ENCODE measurements at places on chromosomes 2 and 18.

GRCh38 chr2:80303909-80304837, at the start of gene LRRTM1:
TSS of gene LRRTM1 (minus strand) at chr2:80304752. CDS start at chr2:80303819, 933 bp downstream.
- no peak for DNase-seq

GRCh38 chr2:211730215-211730614, 808.4 kb downstream of the ERBB4 start:
- DNase-seq, result no peak

GRCh38 chr2:217950401-217950871, 52.4 kb downstream of the TNS1 start:
- no peak for DNase-seq

GRCh38 chr2:134776836-134777235, 58.0 kb upstream of the TMEM163 start:
- DNase-seq, result no peak

DNA sequence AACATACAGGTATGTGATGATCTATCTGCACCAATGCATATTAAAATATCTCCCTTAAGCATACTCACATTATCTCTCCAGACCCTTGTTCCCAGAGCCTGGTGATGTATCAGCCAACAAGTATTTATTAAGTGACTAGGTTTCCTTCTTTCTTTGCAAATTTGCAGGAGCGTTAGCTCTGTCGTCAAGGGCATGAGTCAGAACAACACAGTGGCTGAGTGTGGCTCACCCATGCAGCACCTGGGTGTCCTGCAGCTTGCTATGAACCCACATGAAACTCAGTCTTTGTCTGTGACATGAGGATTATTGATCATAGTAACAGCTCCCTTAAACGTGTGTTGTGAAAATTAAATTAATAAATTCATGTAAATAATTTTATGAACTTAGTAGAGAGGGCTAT, 96.6 kb downstream of the PIEZO2 start:
- no peak for DNase-seq

GRCh38 chr2:181589779-181590178, 67.1 kb downstream of the CERKL start:
- no peak for DNase-seq

DNA sequence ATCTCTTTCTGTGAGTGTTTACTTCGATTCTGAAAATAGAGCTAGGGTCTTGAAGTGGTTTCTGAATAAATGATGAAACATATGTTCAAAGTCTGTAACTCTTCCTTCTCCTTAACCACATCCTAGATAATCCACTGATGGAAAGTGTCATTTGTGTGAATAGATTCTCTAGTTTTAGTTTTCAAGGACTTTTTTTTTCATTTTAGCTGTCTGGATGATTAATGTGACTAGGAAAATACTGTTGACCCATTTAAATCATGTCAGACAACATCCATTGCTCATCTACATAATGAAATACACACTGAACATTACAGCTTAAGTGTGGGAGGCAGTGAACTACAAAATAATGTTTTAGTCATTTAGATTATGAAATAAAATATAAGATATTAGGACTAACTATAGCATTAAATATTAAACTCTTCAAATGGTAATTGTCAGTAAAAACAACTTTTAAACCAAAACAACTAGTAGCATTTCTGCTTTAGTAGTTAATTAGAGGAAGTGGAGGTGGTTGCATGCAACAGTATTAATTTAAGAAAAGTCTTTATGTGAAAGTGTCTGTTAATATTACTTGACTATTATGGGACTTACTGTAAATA, 39.1 kb upstream of the DLX1 start:
- DNase-seq, result no peak

GRCh38 chr2:25587361-25587760, 86.0 kb downstream of the DTNB start:
- no peak for DNase-seq

DNA sequence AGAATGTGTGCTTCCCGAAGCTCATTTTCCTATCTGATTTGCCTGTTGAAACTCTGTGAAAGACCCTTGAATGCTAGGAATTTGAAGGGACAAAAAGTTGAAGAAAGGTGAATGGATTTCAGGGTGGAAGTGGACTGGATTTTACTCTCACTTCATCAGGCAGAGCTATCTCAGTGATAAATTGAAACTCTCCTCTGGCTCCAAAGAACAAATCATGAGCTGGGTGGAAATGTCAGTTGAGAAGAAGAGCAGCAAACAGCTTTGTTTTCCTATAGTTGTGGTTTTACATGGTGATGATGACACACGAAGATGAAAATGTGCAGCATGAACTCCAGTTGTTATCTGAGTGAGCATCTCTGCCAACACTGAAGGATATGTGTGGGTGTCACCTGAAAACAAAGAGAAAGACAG, 34.4 kb downstream of the CD28 start:
- no peak for DNase-seq

- peak; percentile 21 for DNase-seq
Observed at GRCh38 chr2:20421988-20422370, 24.9 kb upstream of the RHOB start.

DNA sequence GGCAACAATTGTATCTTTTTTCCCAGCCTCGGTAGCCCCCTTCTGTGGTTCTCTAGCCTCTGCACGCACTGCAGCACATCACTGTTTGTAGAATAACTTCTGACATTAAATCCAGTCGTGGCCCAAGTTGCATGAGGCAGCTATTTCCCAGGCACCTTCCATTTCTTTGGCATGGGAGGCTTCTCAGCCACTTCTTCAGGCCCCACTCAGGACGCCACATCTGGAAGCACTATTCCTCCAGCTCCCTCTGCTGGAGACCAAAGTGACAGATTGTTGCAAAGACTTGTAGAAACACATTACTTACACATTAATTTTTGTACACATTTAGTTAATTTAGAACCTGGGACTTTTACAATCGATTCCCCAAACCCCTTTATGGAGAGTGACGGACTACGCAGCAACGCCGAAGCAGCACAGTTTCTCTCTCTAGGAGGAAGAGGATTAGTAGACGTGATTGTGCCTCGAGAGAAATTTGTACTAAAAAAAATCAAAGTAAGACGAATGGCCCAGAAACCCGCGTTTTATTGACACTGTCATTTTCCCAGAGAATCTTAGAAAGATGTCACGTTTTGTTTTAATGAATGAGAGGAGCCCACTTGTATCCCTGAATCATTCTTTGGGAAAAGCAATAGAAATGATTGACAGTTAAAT, 57.8 kb upstream of the RGPD5 start:
- DNase-seq, result no peak

GRCh38 chr2:88874063-88874657, 182.7 kb downstream of the RPIA start:
- no peak for DNase-seq

DNA sequence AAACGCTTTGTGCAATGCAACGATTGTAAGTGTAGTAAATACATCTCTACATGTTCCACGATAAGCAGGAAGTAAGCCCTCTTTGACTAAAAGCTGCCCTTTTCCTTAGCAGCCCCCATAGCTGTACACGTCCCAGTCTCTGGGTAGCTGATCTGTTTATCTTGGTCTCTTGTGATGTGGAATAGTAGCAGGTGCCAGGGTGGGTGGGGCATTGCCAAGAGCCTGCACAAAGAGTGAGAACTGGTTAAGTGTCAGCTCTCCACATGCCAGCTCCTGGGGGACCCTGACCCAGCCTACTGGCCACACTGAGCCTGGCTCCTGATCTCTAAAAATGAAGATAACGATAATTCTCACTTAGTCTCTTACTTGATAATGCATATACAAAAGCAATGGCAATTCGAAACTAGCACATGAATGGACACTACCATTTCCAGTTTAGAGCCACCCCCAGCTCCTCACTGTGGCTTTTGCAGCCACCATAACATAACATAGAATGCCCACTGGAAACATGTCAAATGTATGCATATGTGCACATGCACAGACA, 92.3 kb downstream of the MYT1L start:
- DNase-seq, result no peak

DNA sequence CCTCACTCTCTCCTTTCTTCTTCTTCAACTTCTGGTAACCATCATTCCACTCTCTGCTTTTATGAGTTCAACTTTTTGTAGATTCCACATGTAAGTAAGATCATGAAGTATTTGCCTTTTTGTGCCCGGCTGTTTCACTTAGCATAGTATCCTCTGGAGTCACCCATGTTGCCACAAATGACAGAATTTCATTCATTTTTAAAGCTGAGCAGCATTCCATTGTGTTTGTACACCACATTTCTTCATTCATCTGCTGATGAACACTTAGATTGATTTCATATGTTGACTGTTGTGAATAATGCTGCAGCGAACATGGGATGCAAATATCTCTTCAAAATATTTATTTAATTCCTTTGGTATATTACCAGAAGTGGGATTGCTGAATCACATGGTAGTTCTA, 133.6 kb upstream of the ERBB4 start:
- DNase-seq, result no peak

DNA sequence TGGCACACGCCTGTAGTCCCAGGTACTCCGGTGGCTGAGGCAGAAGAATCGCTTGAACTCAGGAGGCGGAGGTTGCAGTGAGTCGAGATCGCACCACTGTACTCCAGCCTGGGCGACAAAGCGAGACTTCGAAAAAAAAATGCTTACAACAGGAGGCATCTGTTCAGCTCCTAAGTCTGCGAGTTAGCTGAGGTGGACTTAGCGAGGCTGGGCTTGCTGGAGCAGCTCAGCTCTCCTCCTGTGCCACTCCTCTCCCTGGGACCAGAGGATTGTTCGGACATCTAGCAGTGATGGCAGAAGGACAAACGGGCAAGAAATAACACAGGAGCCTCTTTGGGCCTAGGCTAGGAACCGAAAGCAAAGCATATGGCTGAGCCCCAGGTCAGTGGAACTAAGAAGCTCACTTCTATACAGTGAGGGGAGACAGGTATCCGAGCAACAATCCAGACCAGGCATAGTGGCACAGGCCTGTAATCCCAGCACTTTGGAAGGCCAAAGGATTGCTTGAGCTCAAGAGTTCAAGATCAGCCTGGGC, 260.1 kb downstream of the GLI2 start:
- no peak for DNase-seq

DNA sequence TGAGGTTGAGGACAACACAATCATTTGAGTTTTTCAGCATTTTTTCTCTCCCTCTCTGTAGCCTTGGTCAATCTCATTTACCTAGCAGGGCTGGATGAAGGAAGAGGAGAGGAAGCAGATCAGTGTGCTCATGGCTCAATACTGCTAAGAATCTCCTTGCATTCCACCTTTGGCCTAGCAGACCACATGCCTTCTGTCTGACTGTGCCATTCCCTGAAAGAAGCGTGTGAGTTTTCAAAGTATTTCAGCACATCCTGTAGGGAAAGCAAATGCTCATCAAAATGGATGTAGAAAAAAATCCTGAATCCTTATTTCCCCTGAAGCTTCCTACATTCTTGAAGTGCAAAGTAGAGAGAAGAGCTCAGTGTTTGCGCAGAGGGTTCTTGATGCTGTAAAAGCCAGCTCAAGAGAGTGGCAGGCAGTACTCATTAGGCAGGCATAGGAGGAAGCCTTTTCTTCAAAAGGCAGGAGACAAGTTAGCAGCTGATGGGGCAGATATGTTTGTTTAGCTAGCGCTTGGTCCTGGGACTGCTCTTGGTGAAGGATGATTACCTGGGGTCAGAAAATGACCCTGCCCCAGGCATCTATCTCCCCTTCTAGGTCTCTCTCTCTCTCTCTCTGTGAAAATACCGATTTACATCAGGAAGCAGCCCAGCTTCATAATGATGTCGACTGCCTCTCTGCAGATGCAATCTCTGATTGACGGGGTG, 14.4 kb upstream of the PIK3C3 start:
- DNase-seq, result no peak

DNA sequence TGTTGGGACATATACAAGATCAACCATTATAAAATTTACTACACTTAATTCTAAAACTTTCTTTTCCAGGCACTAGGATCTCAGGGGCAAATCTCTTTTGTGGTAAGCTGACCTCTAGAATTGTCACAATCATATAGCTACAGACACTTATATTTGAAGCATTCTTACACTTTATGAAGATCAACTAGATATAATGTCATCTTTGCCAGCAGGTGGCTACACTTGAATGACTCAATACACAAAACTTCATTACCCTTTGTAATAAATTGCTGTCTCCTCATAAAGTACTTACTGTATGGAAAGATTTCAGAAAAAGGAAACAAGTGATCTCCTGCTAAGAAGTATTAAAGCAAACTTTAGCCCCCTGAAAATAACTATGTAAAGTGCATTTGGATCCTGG, 77.8 kb downstream of the RDH14 start:
- DNase-seq, result no peak

DNA sequence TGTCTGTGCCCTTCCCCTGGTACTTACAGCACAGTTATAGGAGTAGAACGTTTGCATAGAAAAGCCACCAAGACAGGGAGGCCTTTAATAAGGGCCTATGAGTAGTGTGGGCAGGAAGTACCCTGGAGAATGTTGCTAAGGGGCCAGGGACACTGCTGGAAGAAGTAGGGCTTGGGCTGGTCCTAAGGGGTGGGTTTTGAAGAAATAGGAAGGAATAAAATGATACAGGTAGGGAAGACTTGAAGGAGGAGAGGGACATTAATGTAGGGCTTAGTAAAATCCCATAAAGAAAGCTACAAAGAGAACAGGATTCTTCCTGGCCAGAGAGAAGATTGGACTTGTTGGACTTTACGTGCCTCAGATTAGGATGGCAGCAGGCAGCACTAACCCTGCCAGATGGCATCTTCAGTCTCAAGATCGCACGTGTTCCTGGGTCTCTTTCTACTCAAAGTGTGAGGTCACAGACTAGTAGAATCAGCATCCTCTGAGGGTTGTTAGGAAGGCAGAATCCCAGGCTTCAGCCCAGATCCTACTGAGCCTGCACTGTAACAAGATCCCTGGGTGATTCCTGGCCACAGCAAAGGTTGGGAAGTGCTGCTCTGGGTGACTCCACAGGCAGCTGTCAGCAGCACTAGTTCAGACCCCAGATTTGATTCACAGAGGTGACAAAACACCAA, 39.2 kb downstream of the EPAS1 start:
- DNase-seq, result no peak

DNA sequence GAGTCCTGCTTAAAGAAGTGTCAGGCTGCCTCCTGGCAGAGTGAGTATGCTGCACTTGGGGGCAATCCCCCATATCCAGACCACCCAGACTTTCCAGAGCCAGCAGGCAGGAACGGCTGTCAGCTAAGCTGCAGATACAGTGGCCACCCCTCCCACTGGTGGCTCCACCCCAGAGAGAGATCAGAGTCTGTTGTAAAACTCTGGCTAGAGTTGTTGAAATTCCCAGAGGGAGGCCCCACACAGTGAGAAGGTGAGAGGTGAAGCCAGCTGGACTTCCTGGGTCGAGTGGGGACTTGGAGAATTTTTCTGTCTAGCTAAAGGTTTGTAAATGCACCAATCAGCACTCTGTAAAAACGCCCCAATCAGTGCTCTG, 533.8 kb upstream of the ACVR2A start:
- no peak for DNase-seq

DNA sequence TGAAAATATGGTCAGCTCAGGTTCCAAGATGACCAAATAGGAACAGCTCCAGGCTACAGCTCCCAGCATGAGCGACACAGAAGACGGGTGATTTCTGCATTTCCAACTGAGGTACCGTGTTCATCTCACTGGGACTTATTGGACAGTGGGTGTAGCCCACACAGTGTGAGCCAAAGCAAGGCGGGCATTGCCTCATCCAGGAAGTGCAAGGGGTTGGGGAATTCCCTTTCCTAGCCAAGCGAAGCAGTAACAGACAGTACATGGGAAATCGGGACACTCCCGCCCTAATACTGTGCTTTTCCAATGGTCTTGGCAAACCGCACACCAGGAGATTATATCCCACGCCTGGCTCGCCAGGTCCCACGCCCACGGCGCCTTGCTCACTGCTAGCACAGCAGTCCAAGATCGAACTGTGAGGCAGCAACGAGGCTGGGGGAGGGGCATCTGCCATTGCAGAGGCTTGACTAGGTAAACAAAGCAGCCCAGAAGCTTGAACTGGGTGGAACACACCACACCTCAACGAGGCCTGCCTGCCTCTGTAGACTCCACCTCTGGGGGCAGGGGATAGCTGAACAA, 57.5 kb downstream of the WDPCP start:
- no peak for DNase-seq

Measured in esophagus squamous epithelium (tissue), 5 donors.